ENCODE measurements at places on chromosomes 6 and 20. TPM values are rescaled to one million over a fixed set of nuclear protein-coding genes. Genes with fewer than 3 reads are reported as not detected.

- DNase-seq, result no peak
Observed at GRCh38 chr6:6420107-6420506, 99.6 kb upstream of the F13A1 start.

- DNase-seq, result no peak
Observed at GRCh38 chr20:53878262-53879047, 191.9 kb downstream of the BCAS1 start.

DNA sequence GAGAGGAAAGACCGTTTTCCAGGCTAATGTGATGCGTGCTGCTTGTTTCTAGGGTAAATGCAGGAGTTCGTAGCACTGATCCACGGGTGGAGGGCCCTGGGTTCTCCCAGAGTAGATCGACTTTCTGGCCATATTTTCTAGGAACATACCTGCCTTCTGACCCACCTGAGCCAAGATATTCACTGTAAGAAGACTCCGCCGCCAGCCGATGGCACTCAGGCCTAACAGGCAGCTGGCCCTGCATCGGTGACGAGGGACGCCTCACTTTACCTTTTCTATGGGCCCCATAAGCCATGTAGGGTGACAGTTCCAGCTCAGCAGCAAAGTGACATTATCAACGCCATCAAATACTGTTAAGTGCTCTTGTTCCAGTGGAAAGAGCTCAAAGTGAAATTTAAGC lies 30.2 kb upstream of the FRMD1 start:
- no peak for DNase-seq

DNA sequence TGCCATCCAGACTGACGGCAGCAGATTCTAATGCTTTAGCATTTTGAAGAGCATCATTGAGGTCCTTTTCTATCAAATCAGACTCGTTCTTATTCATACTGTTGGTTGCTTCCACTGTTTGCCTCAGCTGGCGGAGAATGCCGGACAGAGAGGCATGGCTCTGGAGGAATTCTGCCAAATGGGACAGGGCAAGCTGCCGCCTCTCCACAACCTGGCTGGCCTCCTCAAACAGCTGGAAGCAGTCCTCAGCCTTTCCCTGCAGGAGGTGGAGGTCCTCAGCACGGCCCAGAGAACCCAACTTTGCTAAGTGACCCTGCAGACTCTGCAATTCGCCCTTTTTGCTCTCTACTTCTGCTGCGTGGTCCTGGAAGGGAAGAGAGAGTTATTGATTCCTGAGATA lies 220.5 kb downstream of the SYNE1 start:
- no peak for DNase-seq

DNA sequence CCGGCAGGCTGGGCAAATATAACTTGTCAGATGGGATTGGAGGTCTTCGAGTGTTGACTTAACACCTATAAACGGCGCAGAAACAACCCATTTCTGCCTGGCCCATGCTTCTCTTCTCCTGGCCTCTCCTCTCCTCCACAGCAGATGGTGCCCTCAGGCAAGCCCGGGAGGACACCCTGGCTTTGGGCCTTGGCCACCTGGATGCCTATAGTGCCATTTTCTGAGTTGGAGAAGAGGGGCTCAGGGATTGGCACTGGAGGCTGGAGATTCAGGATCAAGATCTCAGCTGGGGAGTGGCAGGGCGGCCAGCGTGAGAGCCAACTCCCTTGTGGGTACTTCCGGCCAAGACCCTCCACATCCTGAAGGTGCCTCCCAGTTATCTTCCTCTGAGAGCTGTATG lies 211.9 kb upstream of the PMEPA1 start:
- no peak for DNase-seq

GRCh38 chr6:106072501-106073090 lies 13.5 kb upstream of the PRDM1 start:
- DNase-seq, result no peak

DNA sequence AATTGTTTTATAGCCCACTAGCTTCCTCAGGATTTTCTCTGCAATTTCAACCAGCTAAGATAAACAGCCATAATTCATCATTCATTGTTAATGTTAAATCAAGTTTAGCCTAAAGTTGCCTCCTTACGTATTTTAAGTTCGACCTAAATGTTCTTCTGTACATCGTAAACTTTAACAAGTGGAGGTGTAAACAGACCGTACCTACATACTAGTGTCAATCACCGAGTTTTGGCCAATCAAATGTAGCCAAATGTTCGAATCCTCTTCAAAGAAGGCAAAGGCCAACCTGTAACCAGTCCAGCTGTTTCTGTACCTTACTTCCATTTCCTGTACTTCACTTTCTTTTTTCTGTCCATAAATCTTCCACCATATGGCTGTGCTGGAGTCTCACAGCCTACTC lies 13.5 kb downstream of the MBOAT1 start:
- DNase-seq, result no peak

DNA sequence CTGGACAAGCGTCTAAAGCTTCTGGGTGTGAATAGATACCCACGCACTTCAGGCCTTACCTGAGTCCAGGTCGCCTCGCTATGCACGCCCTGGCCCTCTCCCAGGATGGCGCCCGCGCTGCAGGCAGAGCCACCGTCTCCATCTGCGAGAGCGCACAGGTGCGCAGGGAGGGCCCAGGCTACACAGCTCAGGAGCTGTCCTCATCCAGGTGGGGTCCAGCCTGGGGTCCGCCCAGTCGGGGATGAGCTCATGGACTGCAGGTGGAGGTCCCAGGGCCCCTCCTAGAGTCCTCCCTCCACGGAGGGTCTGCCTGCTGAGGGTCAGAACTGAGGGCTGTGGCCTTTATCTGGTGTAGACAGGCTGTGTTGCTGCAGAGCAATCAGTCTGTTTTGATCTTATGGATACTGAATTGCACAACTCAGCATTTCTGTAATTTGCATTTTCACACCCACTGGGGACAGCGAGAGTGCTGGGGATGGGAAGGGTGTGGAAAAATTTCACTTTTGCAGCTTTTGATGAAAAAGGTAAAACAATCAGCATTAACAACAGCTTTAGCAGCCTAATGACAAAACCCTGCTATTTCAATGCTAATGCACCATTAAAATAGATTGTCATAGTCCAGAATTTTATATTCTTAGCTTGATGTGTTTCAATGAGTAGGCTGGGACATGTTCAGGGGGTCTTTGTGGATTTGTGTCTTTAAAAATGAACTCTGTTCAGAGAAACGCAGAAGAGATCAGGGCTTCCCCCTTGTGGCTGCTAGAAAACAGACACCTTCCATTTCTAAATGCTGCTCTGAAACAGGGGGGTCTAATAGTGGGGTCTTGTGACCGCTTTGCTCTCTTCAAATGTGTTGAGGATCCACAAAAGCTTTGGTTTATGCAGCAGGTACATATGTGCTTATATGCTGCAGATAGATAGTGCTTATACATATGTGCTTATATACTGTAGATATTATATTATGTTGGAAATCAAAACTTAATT lies 77.8 kb upstream of the PHACTR3 start:
- DNase-seq, result no peak

DNA sequence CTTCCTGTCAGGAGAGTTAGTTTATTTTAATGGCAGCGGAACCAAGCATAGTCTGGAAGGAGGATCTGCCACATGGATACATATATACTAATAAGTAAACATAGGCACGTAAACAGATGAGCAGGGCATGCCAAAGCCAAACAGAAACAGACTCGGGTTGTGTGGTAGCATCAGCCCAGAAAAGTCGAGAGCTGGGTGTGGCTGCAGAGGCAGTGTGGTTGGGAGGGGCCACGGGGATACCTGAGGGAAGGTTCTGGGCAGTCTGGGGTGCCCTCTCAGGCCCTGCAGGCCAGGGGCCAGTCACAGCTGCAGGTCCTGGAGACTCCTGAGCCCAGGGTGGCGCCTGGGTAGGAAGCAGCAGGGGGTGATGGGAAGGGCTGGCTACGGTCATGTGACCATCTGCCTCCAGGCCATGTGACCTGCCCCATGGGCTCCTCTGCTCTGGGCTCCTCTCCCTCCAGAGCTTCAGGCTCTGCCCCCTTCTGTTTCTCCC lies 42.8 kb upstream of the MRPS10 start:
- DNase-seq, result peak; percentile 35

- DNase-seq, result no peak
Observed at GRCh38 chr20:63027922-63028389, 21.2 kb upstream of the BHLHE23 start.

- DNase-seq, result no peak
Observed at GRCh38 chr20:24985802-24986201, 6.7 kb downstream of the APMAP start.

- no peak for DNase-seq
Observed at GRCh38 chr20:54132612-54133433, 41.0 kb downstream of the CYP24A1 start.

DNA sequence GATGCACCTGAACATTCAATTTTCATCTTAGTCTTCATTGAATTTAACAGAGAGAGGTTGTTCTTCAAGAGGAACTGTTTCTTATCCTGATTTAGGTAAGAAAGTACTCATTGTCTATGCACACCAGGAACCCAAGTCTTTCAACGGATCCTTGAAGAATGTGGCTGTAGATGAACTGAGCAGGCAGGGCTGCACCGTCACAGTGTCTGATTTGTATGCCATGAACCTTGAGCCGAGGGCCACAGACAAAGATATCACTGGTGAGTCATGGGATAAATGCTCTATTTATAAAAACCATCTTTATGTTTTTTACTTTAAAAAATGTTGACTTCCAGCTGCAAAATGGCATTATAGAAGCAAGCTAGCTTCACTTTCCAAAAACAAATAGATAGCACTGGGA lies 10.2 kb downstream of the NQO2 start:
- DNase-seq, result no peak

DNA sequence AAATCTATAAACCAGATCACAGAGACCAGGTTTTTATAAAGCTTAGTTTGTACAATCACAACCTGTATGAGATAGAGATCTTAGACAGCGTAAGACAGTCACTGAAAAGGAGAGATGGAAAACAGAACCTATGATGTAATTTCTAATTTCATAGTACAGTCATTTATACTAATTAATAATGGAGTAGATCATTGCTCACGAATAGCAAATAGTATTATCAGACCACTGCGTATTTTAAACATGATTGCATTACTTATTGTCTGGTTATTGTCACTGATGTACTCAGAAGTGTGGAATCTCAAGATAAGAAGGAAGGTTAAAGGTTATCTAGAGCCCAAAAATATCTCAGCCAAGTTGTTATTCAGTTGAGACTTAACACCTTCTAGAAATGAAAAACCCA lies 115.6 kb downstream of the KHDC1L start:
- no peak for DNase-seq

DNA sequence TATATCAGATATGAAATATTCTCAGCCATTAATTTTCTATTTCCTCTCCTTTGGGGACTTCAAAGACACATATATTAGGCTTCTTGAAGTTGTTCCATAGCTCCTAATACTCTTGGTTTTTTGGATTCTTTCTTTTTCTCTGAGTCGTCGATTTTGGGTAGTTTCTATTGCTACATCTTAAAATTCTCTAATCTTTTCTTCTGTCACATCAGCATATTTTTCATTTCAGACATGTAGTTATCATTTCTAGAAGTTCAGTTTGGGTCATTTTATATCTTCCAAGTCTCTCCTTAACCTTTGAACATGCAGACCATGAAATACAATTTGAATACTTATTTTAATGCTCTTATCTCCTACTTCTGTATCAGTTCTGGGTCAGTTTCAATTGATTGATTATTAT lies 38.9 kb upstream of the SCRT2 start:
- no peak for DNase-seq

DNA sequence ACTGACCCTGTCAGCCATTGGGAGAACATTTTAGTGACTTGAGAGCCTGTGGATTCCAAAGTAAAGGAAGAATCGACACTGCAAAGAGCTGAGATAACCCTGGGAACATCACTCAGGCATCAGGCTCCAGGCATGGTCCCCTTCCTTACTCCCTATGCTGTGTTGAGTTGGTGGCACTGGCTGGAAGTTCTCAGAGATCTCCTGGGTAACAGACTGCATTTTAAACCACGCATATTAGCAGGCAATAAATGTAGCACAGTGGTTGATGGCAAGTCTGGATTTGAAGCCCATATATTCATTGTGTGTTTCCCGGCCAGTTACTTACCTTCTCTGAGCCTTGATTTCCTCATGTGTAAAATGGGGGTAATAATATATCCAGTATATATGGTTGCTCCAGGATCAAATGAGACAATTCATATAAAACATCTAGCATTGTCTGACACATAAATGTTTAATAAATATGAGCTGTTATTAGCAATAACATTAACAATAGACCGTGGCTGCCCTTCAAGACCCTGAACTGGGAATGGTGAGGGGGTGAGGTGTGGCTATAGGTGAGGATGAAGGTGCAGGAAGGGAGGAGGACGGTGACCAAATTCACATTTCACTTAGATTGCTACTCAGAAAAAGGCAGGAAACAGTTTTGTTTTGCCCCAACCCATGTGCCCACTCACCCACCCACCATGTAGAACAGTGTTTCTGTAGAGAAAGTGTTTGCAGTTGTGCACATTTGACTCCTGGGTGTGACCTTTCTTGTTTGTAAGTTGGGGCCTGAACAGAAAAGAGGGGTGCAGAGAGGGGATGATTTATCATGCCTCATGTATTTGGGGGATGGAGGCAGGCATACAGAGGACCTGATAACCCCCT lies 2.1 kb downstream of the PLCG1 start:
- DNase-seq, result no peak

DNA sequence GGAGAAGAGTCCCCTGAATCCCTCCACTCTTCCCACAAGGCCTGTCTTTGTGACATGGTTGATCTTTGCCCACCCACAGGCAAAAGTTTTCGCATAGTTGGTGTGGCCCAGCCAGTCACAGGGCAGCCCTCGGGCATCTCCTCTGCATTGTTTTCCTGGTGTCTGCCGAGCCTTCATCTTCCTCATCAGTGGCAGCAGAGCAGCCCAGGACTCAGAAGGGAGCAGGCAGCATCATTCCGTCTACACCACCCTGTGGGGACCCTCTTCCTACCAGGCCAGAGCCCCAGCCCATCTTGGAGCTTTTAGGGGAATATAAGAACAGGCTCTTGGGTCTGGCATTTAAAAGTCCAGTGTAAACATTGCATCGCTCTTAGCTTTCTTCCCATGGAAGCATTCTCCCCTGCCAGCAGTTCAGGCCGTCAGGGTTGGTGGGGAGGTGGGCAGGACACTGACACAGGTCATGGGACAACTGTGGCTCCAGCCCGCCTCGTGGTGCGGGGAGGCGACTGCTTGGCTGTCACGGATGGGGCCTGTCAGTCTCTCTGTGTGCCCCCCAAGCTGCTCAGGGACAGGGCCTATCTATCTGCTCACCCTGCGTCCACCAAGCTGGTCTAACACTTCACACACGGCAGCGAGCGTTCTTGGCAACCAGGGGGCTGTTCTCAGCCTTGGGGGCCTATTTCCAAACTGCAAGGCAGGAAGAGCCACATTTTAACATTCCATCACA lies 38.3 kb downstream of the PDRG1 start:
- no peak for DNase-seq

- no peak for DNase-seq
Observed at GRCh38 chr6:129364767-129365166, 345.2 kb downstream of the ARHGAP18 start.

Gene KCNG1
- 9.9 TPM for total RNA-seq

Gene GLP1R
- total RNA-seq, result 0.06 TPM

Gene RRAGD
- total RNA-seq, result 19.8 TPM

Gene SLC26A8
- total RNA-seq, result not detected

Gene PNLDC1
- 0.23 TPM for total RNA-seq

Gene PHACTR3
- 6.9 TPM for total RNA-seq

Gene EYS
- total RNA-seq, result not detected

Gene PAK5
- total RNA-seq, result 12.5 TPM

All from mucosa of gallbladder (tissue), 1 donor.